ENCODE measurements at places on chromosomes 5 and 9.

- no peak for DNase-seq
These were observed 175.8 kb upstream of the FSTL4 start for GRCh38 chr5:133788121-133788520.

- DNase-seq: peak; percentile 20
These were observed 7.6 kb upstream of the GRPEL2 start for GRCh38 chr5:149337736-149338135.

DNA sequence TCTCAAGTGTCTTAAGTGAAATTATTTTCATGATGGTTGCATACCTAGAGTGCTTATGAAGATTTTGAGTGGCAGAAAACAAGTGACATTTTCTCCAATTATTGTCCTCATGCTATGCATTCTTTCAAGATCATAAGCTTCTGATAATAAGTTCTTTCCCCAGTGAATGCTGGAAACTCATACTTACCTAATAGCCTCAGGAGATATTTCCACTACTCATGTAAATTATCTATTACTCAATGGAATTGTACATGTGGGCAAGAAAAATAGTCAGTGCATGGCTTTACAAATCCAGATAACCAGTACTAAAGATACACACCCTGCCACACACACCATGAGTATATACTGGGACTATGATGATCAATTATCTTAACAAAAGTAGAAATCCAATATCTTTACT is 1219.4 kb upstream of the C9orf72 start:
- no peak for DNase-seq

GRCh38 chr9:90556897-90557675 is 85.5 kb downstream of the DIRAS2 start:
- DNase-seq: no peak

DNA sequence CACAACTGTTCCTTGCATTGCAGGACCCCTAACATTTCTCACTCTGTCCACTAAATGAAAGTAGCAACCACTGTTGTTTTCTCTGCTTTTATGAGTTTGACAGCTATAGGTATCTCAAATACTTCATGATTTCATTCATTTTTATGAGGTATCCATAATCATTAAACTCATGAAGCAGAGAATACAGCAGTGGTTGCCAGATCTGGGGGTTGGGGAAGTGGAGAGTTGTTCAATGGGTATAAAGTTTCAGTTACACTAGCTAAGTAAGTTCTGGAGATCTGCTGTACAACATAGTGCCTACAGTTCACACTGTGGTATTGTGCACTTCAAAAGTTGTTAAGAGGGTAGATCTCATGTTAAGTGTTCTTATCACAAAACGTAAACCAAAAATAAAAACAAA is 23.4 kb upstream of the CAMK4 start:
- DNase-seq: no peak

- DNase-seq: no peak
These were observed 25.1 kb upstream of the EEIG1 start for GRCh38 chr9:128005923-128006322.

DNA sequence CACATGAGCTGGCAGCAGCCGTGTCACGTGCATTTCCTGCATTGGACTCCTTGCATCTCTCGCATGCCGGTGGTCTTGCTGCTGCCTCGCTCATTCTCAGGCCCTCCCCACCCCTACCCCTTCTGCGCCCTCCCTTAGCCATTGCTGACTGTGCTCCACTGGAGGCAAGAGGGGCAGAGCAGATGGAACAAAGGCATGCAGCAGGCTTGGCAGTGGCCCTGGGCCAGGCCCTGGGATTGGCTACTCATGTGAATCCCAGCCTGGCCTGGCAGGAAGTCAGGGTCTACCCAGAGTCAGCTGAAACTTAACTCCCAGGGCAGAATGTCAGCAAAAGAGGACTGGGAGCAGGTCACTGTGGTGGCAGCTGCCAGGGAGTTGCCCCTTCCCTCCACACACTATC is 62.3 kb downstream of the TSTD2 start:
- no peak for DNase-seq

DNA sequence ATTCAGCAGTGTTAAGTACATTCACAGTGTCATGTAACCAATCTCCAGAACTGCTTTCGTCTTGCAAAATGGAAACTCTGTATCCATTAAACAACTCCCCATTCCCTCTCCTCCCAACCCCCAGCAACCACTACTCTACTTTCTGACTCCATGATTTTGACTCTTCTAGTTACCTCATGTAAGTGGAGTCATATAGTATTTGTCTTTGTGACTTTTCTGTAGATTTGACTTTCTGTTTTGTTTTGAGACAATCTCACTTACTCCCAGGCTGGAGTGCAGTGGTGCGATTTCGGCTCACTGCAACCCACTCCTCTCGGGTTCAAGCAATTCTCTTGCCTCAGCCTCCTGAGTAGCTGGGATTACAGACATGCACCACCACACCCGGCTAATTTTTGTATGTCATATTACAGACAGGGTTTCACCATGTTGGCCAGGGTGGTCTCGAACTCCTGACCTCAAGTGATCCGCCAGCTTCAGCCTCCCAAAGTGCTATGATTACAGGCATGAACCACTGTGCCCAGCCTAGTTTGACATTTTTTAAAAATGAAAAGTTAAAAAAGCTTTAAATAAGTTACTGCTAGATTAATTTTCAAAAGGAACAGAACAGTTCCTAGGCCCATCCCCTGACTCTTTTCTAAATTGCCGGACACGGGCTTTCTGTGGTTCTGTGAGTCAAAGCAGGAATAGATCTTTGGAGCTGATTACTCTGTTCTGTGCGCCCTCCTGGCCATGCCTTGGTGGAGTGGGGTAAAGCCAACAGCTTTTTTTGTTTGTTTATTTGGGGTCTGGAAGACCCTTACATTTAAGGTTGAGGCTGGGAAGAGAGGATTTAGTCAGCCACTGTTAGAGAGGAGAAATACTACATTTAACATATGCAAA is 59.3 kb downstream of the RALGPS1 start:
- DNase-seq: no peak

GRCh38 chr9:38112049-38112448 is 43.0 kb upstream of the SHB start:
- DNase-seq: peak; percentile 59

DNA sequence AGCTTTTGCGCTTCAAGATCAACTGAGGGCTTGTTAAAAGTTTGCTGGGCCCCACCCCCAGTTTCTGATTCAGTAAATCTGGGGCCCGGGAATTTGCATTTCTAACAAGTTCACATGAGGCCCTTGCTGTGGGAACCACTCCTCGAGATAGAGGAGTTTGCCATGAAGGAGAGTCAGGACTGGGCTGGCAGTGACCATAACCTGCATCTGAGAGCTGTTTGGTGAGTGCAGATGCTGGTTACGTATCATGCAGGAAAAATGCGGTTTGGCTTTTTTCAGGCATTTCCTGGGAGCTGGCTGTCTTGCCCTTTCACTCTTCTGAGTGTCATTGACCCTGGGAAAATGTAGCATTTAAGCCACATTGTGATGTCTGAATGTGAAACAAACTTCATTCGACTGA is 9.4 kb upstream of the ANGPTL2 start:
- no peak for DNase-seq

DNA sequence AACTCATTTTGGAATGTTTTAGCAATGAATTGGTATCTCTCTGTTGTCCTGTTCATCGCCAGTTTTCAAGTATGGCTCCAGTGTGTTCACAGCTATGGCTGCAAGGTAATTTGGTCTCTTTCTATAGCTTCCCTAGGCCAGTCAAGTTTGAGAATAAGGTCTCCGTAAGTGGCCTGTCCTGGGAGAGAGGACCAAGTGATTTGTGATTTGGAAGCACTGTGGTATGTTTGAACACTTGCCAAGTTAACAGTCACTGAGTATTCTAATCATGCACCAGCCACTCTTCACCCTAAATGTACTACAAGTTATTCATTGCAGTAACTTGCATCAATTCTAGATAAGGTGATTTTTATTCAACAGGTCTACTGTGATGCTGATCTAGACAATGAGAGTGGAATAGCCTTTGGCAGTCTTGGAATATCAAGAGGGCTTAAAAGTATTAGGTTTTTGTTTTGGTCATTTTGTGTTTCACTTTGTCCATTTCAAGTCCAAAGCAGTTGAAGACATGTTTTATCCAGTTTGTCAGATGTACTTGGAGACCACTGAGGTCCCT is 41.1 kb downstream of the G3BP1 start:
- no peak for DNase-seq

DNA sequence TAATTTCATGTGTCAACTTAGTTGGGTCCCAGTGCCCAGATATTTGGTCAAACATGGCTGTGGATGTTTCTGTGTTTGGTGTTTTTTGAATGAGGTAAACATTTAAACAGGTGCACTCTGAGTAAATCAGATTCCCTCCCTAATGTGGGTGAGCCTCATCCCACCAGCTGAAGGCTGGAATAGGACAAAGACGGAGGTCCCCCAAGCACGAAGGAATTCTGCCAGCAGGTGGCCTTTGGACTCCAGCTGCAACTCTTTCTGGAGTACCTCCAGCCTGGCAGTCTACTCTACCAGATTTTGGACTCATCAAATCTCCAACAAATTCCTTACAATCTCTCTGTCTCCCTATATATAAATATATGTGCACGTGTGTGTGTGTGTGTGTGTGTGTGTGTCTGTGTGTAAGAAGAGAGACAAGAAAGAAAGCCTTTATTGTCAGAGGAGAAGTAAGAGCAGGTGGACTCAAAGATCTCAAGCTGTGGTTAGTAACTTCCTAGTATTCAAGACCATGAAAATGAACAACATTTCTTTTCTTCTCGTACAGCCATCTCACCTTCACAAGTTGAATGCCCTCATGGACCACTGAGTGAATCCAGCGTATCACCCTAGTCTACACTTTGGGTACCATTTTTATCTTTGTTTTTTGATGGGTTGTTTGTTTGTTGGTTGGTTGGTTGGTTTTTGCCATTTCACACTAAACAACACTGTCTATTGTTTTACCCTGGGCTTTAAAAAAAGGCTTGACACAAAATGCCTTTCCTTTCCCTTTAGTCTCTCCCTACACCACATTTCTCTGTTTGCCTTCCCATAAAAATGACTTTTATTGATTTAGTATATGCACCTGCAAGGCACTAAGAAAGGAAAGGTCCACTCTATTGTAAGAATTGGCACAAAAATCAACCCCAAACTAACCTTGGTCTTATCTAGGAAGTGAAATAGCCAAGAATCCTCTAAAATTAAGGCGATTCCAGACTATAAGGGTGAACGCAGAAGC is 118.7 kb downstream of the TENT4A start:
- DNase-seq: no peak

DNA sequence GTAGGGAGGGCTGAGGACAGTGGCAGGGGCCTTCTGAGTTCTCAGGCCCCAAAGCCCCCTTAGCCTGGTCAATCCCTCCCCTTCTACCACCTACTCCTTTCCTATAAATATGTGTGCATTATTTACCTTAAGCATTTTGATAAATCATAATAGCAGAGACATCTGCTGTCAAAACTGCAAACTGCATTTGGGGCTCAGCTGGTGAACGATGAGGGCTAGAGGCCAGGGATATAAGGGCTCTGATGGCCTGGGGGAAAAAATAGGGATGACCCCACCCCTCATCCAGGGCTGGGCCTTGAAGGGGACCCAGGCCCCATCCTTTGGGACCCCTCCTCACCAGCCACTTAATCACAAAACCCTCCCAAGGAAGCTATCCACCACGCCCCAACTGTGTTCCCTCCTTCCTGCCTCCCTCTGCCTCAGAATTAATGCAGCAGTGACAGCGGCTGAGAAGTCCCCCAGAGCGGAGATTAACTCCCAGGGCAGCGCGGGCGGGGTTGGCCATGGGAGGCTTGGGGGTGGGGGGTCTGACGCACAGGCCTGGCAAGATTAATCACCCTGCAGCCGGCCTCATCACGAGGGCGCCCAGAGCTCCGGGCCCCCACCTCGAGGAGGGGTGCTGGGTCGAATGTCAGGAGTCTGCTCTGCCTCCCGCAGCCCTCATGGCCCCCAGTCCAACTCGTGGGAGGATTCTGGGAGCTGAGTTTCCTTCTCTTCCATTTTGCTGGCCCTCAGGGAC is 42.1 kb downstream of the CXXC5 start:
- peak; percentile 23 for DNase-seq

GRCh38 chr5:151015974-151016587 is 4.3 kb upstream of the GPX3 start:
- no peak for DNase-seq

DNA sequence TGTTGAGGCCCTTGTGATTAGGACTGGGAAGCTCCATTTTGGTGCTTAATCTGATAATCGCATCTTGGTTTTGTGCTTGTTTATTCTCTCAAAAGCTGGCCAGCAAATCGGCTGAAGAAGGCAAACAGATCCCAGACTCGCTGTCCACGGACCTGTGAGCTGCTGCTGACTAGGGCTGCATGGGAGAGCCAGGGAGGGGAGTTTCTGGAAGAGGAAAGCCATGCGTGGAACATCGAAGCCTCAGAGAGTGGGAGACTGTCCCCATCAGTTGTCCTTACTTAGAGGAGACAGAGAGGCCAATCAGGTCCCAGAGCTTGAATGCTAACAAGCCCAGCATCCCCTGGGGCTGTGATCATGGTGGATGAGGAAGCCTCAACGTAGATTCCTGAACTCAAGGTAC is 23.0 kb upstream of the FOXI1 start:
- DNase-seq: no peak

DNA sequence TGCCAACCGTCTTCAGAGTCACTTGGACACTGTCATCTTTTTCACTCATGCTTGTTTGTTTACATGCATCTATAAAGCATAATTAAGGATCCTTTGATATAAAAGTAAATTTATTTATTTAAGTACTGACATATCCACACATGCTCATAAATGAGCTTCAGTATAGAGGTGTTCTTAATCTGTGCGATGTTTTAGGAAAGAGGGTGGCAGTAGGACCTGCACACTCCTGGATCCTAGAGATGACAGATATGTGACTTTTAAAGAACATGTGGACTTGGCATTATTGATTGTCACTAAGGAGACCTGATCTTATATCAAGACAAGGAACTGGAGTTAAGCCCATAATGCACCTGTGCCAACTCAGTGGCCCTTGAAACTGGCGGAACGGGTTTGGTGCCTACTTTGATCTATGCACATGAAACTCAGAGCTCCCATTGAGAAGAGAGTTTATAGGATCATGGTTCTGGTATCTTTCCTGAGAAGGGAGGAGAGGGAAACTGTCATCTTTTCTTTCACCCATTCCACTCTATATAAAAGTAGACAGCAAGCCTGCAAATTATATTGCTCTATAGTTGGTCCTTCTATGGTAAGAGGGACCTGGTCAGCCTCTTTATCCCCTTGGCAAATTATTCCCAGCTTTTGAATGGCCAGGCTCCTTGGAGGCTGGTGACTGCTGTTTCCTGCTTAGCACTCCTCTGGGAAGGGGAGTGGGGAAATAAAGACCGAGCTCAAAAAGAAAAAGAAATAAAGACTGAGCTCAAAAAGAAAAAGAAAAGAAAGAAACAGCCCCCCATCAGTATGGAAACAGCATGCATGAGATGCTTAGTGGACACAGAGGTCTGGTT is 57.8 kb upstream of the LIFR start:
- no peak for DNase-seq

DNA sequence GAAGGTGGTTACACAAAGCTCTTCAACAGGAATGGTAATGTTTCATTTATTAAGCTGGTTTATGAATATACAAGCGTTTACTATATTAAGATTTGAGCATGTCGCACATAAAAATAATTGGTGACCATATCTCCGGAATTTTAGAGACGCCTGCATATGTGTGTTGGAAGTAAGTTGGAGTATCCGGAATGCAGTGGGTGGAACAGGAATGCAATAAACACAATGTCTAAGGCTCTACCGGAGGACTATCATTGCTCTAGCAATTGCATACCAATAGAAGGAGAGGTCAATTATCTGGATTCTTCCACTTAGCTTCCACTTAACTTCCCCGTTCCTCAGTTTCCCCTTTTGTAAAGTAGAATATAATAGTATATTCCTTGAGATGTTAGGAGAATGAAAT is 1.1 kb upstream of the CEP78 start:
- no peak for DNase-seq

- DNase-seq: no peak
These were observed 195.1 kb downstream of the SMARCA2 start for GRCh38 chr9:2210201-2210600.

- DNase-seq: peak; percentile 9
These were observed 139.1 kb upstream of the FSTL4 start for GRCh38 chr5:133751421-133751820.
